ENCODE measurements at places on chromosomes 12 and 14.

DNA sequence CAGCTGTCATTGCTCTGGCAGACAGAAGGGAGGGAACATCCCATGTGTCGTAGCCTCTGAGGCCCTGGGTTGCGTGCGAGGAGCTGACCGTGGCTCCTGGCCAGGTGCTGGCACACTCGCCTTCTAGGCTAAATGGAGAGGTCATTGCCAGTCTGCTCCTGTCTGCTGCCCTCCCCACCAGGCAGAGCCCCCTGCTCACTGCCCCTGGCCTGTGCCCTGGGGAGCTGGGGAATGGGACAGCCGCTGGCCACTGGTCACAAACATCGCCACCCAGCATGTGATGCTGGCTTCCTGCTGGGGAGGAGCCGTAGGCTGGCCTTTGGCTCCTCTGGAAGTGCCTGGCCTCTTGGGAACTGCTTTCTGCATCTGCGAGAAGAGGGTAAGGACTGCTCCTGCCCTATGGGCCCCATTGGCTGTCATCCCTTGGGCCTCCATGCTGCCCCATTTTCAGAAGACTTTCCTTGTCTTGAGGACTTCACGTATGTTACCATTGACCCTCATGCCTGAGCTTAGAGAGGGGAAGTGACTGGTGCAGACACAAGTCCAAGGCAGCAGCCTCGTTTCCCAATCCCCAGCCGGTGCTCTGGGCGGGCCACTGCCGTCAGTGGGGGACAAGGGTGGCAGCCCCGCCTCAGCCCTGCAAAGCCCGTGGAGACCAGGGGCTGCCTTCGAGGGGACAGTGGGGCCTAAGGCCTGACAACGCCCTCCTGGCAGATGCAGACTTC lies 2.0 kb upstream of the TNFAIP2 start:
- DNase-seq = no peak

GRCh38 chr12:6113691-6114475 lies 10.6 kb downstream of the VWF start:
- DNase-seq = no peak

DNA sequence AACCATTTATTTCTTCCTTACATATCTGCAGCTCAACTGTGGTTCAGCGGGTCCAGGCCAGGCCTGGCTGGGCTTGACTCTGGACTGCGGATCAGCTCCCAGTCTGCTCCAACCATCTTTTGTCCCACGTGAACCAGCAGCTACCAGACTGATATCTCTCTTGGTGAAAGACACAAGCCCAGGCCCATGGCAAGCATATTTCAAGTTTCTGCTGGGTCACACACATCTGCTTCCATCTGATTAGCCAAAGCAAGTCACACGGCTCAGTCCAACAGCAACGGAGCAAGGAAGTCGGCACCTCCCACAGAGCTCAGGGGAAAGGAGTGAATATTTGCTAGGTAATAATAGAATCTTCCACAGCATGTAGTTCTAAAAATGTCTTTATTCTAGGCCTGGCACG lies 24.7 kb upstream of the MARK3 start:
- no peak for DNase-seq

DNA sequence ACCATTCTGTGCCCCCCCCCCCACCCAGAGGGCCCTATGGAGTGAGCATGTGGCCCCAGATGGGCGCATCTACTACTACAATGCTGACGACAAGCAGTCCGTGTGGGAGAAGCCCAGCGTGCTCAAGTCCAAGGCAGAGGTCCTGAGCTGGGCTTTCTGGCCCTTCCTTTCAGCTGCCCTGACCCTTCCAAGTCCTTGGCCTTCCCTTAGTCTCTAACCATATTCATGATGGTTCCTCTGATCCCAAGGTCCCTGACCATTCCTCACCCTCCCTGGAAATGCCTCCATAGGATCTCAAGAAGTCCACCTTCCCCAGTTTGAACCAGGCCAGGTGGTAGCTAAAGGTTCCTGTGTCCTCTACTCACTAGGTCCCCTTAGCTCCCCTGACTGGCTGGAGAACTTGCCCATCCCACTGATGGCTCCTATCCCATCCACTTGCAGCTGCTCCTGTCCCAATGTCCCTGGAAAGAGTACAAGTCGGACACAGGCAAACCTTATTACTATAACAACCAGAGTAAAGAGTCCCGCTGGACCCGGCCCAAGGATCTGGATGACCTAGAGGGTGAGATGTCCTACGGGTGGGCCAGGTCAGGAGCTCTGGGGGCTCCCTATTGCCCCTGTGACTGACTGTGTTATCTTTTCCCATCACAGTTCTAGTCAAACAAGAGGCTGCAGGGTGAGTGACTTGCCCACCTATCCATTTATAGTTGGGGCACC lies 9.8 kb downstream of the PRPF40B start:
- no peak for DNase-seq

GRCh38 chr14:50845166-50845565 lies 14.2 kb upstream of the NIN start:
- no peak for DNase-seq

DNA sequence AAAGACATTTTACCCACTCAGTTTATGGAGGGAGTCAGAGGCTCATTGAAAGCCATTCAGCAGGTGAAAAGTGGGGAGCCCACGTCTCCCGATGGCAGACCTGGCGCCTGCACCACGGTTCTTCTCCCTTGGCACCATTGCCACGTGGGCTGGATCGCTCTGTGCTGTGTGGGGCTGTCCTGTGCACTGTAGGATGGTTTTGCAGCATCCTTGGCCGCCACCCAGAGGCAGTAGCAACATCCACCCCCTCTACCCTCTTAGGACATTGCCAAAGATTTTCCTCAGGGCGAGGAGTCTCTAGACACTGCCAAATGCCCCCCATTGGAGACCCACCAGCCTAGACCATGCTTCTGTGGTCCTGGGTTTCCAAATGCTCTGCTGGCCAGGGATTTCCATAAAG lies 60.2 kb downstream of the SYNE3 start:
- DNase-seq = no peak

GRCh38 chr14:78933166-78933565 lies 763.0 kb downstream of the NRXN3 start:
- no peak for DNase-seq

DNA sequence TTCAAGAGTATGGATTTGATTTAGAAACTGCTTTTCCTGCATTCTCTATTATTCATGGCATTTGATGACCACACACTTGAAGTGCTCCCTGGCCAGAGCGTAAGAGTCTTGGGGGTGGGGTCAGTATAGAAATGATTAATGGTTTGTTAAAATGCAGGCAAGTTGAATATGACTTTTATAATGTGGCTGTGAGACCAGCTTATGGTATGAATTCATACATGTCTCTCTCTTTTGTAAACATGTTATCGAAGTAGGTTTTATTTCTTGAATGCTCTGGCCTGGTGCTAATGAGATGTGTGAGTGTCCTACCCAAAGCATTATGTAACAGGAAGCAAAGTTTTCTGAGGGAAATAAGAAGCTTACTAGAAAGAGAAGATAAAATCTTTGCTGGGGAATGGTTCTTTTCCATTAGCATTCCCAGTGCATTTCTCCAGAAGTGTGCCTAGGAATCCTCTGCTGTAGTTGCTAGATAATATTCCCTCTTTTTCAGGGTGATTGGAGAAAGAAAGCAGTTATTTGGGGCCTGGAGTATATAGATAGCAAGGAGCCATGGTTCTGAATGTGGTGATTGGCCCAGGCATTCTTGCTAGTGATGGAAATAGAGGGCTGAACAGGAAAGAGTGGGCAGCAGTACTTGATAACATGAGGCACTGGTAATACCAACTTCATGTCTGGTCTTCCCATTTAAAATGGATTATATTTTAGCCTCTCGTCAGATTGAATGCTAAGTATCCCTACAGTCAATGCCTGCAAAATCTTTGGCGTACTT lies 289.7 kb downstream of the RAD51B start:
- no peak for DNase-seq

- DNase-seq = no peak
Observed at GRCh38 chr14:29262979-29263378, 496.4 kb downstream of the FOXG1 start.

DNA sequence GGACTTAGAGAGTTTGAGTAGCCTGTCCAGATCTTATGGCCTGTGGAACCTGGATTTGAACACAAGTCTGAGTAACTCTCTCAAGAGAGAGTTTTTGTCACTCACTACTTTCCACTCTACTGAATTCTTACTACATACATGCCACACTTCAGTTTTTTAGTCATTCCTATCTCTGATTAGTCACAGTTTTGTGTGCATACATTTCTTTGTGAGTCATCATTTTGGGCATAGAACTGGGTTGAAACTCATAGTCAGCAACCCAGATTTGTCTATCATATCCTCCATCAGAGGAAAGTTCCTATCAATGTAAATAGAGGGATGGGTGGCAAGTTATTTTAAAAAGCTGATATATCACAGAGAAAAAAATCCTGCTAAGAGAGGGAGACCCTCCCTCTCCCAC lies 42.9 kb downstream of the FLRT2 start:
- DNase-seq = peak; percentile 50

- no peak for DNase-seq
Observed at GRCh38 chr14:81400202-81400678, at the start of gene STON2. Gene STON2 (minus strand): TSS chr14:81400324. CDS start chr14:81398382, 1,942 bp downstream.

DNA sequence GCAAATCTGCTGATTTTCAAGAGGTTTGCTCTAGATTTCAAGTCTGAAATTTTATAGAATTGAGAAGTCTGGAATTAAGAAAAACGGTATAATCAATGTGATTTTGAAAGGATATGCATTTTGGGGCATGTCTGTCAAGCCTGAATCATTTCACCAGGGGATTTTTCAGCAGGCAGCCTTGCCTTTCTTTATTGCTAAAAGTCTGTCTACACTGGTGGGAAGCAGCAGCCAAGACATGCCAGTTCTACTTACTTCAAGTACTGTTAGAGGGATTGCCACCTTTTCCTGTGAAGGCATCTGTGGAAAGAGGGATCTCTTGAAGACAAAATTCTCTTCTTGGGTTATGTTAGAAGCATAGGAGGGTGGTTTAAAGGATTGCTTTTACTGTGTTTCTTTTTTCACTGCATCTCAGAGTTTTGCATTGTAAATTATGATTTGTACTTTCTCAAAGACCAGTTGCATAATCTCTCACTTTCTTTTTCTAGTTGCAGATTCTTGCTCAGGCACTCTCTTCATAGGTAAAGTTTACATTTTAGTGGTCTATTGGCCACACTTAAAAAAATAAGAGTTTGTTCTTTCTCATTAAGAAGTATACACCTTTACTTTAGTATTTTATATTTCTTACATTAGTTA lies 837.0 kb downstream of the GALC start:
- no peak for DNase-seq

- DNase-seq = peak; percentile 22
Observed at GRCh38 chr12:74365178-74365964, 172.3 kb upstream of the ATXN7L3B start.

DNA sequence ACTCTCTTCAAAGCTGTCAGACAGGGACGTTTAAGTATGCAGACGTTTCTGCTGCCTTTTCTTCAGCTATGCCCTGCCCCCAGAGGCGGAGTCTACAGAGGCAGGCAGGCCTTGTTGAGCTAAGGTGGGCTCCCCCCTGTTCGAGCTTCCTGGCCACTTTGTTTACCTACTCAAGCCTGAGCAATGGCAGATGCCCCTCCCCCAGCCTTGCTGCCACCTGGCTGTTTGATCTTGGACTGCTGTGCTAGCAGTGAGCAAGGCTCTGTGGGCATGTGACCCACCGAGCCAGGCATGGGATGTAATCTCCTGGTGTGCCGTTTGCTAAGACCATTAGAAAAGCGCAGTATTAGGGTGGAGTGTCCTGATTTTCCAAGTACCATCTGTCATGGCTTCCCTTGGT lies 900.4 kb upstream of the MDGA2 start:
- DNase-seq = no peak

DNA sequence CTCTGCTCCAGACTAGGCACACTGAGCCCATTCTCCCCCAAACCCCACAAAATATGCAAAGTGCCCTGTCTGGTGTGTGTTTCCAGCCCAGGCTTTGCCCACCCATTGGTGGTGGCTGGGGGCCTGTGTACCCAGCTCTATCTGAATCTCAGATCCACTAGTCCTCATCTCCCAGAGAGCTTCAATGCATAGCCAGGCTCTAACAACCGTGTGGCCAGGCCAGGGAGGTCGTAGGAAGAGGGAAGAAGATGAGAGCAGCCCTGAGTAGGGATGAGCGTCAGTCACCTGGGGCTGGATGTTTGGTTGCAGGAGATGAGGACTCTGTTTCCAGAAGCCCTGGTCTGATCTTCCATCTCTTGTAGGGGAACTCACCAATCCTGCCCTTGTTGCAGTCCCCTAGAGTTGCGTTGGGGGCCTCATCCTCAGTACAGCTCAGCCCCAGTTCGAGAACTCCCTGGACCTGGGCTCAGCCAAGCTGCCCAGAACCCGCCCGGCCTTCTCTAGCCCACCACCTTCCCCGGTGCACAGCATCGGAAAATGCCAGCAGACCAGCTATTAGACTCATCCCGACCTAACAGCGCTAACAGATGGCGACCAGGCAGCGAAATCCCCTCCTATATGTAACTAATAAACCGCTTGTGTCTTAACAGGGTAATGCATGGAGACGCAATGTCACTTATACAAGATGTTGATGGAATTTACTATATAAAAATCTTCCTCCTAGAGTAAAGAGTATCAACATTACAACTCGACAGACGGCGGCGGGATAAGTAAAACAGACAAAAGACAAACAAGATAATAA lies 3.2 kb upstream of the LHX5 start:
- DNase-seq = no peak

- peak; percentile 91 for DNase-seq
Observed at GRCh38 chr12:51752234-51752889, 96.2 kb downstream of the FIGNL2 start.

GRCh38 chr14:76101391-76102379 lies 50.0 kb upstream of the GPATCH2L start:
- DNase-seq = no peak

DNA sequence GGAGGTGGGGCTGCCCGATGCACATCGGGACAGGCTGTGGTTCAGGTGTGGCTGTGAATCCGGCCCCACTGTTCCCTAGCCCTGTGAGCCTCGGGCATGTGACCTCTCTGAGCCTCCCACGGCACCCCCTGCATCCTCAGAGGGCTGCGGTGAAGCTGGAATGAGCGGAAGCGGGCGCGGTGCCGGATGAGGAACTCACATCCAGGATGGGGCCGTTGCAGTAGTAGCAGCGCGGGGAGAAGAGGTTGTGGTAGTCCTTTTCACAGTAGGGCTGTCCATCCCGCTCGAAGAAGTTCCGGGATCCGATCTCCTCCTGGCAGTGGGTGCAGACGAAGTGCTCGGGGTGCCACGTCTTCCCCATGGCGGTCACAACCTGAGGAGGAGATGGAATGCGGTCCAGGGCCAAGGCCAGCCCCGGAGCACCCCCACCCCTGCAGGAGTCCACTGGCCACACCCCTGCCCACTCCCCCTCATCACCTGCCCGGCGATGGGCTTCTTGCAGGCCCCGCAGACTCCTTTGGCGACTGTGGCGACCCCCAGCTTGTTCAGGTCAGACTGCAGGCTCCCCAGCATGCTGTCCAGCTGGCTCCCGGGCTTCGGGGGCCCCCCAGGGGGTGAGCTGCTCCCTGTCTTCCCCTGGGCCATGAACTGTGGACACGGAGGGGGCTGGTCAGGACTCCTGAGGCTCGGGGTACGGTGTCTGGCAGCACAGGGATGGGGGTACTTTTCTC lies 13.9 kb upstream of the RPLP0 start:
- no peak for DNase-seq

- peak; percentile 22 for DNase-seq
Observed at GRCh38 chr14:63454863-63455622, 88.1 kb downstream of the PPP2R5E start.
